ENCODE measurements at places on chromosomes 1 and 21. TPM values are rescaled to one million over a fixed set of nuclear protein-coding genes. Genes with fewer than 3 reads are reported as not detected.
A peak's percentile ranks its signal among the peaks of the same experiment; 100 is the strongest.

DNA sequence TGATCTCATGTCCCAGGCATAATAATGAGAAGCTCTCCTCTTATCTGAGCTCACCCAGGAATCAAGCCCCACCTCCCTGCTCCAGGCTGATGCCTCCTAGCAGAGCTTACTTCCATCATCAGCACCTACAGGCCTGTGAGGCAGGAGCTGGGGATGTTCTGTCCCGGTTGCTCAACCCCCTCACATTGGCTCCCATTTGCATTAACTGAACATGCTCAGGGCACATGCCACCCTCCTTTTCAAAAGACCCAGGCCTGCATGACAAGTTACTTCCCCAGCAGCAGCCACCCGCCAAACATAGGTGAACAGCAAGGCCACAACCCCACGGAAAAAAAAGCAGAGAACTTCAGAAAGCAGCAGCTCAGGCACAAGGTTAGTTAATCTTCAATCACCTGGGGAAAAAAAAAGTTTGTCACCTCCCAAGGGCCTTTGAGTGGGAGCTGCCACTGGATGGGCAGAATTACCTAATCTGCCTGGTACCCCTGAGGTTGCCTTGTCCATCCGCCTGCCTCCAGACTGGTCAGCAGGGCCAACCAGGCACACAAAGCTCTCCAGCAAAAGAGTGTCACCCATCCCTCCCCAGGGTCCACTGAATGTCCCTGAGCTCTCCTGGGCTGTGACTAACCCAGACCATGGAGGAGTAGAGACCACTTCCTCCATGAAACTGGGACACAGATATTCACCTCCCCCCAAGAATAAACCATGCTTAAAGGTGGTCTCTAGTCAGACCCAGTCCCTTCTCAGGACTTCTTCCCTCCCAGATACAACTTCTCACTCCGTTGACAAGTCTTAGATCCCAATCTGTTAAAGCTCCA is 4.4 kb downstream of the KCNN3 start:
- DNase-seq: no peak

GRCh38 chr21:43675871-43676270 is 16.5 kb downstream of the RRP1B start:
- DNase-seq: no peak

GRCh38 chr1:97143236-97143882 is 421.8 kb downstream of the PTBP2 start:
- no peak for DNase-seq

SPRR2A gene
- total RNA-seq: not detected

DNA sequence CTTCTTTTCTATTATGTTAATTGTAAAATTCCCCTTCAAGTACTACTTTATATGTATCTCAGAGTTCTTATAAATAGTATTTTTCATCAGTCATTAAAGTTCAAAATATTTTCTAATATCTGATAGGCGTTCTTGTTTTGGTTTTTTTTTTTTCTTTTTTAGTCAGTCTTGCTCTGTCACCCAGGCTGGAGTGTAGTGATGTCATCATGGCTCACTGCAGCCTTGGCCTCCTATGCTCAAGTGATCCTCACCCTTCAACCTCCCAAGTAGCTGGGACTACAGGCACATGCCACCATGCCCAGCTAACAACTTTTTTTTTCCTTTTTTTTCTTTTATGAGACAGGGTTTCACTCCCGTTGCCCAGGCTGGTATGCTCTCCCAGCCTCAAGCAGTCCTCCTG is 27.3 kb downstream of the AGMAT start:
- no peak for DNase-seq

ITPKB gene
- total RNA-seq: 13.5 TPM

GRCh38 chr1:153308540-153308939 is 4.2 kb downstream of the PGLYRP3 start:
- DNase-seq: no peak

DNA sequence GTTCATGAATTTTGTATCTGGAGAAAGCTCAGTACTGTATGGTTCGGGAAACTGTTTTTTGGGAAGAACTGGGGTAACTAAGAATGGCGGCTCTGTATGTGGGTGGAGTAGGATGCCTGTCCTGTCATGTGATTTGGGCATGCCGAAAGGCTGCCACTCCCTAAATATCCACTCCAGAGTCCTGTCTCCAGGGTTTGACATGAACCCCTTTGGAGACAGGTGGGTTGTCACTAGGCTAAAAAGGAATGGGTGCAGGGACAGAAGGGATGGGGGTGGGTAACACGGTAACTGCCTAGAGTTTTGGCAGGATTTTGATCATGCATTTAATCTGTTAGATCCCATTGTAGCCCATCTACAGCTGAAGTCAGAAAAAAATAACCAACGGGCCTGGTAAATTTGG is 150.1 kb downstream of the KCNJ6 start:
- DNase-seq: no peak

DNA sequence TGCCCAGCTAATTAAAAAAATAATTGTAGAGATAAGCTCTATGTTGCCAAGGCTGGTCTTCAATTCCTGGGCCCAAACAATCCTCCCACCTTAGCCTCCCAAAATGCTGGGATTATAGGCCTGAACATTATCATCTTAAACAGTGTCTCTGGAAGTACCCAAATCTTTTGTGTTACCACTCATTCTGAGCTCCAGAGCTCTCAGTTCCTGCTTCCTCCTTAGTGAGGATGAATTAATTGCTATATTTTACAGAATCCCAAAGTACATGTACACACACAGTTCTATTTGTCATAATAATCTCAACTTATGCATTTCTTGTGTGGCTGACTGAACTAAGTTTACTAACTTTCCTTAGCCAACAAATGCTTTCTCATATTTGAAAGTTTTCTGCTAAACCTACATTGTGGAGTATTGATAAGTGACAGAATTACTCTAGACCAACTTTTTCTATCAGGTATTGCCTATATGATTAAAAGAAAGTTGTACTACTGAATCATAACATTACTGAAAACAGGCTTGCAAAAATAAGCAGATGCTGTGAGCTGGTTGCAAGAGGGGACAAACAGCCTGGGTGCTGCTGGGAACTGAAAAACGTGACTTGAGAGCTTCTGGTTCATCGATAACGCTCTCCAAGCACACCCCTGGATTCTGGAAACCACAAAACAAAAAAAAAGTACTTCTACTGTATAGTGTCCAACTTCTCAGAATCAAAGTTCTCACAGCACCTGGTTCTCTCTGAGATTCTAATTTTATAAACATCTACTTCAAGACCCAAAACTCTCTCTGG is 15.3 kb downstream of the VAV3 start:
- DNase-seq: no peak

DNA sequence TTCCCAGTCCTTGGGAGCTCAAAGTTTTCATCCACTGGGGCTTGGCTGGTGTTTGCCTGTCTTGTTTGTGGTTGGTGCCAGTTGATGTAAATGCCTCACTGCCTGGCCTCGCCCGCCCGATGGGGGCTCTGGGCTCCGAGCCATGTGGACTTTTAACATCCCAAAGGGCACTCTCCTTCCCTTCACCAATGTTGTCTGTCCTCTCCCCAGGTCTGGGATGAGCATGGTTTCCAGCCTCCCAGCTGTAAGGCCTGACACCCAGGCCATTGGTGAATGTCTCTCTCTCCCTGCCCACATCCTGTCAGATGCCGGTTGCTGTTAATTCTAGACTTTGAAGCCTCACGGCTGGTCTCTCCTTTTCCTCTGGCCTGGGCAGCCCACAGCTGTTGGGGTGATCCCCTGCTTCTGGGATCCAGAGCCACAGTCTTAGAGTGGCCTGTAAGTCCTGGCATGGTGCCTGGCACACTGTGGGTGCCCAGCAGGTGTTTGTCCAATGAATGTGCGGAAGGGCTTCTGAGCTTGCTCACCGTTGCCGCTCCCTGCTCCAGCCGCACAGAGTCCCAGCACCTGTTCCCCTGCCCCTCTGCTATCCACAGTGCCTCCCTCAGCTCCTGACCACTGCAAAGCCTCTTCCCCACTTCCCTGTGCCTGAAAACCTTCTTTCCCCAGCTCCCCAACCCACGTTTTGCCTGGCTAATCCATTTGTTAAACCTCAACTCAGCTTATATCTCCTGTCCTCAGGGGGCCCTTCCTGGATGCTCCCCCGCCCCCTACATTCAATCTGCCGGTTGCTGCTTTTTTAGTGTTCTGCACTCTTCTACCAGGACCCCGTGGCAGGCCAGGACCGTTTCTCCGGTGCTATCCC is 3.3 kb upstream of the C1orf174 start:
- peak; percentile 8 for DNase-seq

DNA sequence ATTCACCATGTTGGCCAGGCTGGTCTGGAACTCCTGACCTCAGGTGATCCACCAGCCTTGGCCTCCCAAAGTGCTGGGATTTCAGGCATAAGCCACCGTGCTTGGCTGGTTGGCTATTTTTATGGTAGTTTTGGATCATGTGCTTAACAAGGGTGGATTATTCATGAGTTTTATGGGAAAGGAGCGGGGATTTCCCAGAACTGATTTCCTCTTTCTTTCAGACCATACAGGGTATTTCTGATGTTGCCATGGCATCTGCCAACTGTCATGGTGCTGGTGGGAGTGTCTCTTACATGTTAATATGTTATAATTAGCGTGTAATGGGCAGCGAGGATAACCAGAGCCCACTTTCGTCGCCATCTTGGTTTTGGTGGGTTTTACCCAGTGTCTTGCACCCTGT is 3.2 kb downstream of the TRPM2 start:
- no peak for DNase-seq

DNA sequence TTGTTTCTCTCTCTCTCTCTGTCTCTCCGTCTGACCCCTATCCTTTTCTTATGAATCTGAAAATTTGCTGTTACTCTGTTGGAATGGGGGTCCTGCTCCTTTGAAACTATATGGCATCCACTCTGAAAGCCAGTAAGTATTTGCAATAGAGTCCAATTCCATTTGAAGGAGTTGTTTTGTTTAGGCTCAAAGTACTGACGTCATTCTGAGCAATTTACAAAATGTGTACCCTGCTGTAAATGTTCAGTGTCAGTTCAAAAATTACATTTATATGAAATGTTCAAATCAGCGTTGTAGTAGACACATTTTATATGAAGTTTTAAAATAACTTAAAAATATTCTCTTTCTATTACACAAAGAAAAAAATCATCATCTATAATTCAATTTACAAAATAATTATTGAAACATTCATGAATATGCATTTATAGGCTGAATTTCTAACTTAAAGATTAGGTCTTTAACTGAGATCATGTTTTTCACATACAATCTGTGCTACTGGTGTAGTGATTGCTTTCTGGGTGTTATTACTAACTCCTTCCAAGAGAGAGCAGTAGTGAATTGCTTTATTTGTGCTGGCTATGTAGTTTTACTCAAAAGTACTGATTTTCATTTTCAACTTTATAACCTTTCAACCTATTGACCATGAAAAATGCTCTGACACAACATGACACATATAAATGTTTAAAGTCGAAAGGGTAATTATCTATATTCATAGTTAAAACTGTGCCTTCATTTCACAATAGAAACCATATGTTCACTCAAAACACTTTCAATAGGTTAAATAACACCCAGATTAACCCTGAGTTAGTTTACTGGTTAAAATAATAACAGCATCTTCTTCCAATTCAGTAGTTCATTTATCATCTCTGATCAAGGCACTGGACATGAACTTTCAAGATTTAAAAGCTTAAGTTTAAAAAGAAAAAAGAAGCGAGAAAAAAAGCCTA is 253.1 kb upstream of the ADGRL4 start:
- no peak for DNase-seq

- DNase-seq: no peak
These were observed 2.1 kb downstream of the NIPAL3 start for GRCh38 chr1:24417681-24418080.

DNA sequence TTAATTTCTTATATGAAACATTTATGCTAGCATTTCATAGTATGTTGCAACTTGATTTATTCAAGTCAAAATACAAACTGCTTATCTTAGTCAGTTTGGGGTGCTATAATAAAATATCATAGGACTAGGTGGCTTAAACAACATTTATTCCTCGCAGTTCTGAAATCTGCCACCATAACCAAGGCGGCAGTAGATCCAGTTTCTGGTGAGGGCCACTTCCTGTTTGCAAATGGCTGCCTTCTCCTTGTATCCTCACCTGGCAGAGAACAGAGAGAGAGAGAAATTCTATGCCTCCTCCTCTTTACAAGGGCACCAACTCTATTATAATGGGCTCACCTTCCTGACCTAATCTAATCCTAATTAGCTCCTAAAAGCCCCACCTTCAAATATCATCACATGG is 76.1 kb upstream of the RGS2 start:
- no peak for DNase-seq

VASH2 gene
- total RNA-seq: 52.3 TPM

DNA sequence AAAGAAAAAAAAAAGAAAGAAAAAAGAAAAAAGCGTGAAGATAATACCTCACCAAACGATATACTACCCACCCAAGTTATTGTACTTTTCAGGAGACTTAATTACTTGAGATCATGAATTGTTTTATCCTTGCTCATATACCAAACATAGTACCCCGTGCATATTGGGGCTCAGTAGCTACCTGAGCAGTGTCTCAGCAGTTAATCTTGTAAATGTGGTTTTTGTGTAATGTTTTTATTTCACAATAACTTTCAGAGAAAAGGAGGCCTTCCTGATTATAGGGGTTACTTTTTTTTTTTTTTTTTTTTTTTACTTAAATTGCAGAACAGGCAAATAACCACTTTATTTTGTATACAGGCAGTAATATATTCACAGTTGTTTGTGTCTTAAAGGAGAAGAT is 80.3 kb downstream of the OSBPL9 start:
- no peak for DNase-seq

DNA sequence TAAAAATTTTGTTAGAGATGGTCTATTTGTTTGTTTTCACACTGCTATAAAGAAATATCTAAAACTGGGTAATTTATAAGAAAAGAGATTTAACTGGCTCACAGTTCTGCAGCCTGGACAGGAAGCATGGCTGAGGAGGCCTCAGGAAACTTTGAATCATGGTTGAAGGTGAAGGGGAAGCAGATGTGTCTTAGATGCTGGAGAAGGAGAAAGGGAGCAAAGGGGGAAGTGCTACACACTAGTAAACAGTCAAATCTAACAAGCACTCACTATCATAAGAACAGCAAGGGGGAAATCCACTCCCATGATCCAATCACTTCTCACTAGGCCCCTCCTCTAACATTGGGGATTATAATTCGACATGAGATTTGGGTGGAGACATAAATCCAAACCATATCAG is 76.8 kb upstream of the COL24A1 start:
- no peak for DNase-seq

- no peak for DNase-seq
These were observed 4.1 kb downstream of the SCCPDH start for GRCh38 chr1:246728311-246728710.

MIXL1 gene
- 0.18 TPM for total RNA-seq

FCRL2 gene
- not detected for total RNA-seq

- DNase-seq: no peak
These were observed 8.8 kb upstream of the CCT8 start for GRCh38 chr21:29082046-29082815.

DNA sequence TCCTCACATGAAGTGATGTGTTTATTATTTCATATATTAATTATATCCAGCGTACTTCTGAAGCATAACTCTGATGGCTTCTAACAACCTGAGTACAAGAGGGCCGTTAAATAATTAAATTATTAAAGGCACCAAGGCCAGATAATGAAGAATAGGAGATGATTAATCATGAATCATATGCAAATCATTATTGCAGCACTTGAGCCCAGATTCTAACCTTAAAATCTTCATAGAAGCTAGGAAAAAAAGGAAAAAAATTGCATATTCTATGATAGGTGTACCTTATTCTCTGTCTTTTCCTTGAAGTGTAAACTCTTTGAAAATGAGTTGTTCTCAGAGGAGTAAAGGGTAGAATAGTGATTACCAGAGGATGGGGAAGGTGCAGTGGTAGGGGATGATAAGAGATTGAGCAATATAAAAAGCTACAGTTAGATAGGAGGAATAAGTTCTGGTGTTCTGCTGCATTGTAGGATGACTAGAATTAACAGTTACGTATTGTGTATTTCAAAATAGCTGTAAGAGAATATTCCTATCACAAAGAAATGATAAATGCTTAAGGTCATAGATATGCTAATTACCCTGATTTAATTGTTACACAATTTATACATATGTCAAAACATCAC is 51.1 kb downstream of the SWT1 start:
- no peak for DNase-seq
